ENCODE measurements at places on chromosomes 12 and 14.

GRCh38 chr12:57164966-57165625 lies 17.7 kb upstream of the LRP1-AS start:
- DNase-seq: no peak

GRCh38 chr12:19778172-19778571 lies 338.9 kb downstream of the AEBP2 start:
- peak; percentile 4 for DNase-seq

GRCh38 chr12:131251336-131252101 lies 297.8 kb downstream of the ADGRD1 start:
- no peak for DNase-seq

DNA sequence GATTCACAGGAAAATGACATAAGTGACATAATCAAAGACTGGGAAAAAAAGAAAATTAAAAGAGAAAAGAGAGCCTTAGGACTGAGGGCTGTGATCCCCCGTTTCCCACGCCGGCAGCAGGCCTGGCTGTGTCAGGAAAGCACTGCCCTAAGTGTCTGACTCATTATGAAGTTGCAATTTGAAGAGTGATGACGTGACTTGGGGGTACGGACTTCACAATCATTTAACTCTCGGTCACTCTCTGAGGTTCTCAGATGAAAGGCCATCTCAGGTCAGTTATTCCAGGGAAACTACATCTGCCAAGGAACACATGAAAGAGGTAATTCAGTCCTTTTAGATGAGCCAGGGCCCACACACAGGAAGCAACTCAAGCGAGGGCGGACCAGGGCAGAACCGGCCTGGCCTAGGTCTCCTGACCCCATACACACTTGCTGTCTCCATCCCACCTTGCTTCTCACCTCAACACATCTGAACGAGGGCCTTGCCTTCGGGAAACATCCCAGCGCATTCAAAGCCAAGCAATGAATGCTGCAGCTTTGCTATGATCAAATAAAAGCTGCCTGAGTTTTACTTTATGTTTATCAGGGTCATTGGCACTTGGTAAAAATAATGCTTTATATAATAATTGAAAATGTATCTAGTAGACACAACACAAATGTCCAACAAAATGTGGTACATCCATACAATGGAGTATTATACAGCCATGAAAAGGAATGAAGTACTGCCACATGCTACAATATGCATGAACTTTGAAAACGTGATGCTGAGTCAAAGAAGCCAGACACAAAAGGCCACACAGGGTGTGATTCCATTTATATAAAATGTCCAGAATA lies 2.7 kb downstream of the SSH1 start:
- DNase-seq: peak; percentile 91

Measured in epithelial cell of esophagus (primary cell).